T-helper 17 cell (primary cell): ENCODE measurements at places on chromosomes 13 and 19.
A peak's percentile ranks its signal among the peaks of the same experiment; 100 is the strongest.

GRCh38 chr13:85287528-85287927 is 511.7 kb downstream of the SLITRK6 start:
- DNase-seq = no peak

DNA sequence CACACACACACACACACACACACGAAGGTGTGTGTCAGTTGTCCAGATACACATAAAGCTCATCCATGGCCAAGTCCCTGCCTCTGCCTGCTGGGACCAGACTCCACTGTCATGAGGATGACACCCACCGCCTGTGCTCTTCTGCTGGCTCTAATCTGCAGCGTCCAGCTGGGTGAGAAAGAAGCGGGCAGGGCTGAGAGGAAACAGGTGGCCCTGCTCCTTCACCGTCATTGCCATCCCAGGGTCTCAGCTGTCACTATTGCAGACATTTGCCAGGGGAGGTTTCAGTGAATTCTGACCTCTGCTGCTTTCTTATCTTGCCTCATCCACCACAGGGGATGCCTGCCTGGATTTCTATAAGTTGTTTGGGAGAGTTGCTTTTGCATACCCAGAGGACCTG is 31.4 kb downstream of the SCGB2B2 start:
- DNase-seq = no peak

DNA sequence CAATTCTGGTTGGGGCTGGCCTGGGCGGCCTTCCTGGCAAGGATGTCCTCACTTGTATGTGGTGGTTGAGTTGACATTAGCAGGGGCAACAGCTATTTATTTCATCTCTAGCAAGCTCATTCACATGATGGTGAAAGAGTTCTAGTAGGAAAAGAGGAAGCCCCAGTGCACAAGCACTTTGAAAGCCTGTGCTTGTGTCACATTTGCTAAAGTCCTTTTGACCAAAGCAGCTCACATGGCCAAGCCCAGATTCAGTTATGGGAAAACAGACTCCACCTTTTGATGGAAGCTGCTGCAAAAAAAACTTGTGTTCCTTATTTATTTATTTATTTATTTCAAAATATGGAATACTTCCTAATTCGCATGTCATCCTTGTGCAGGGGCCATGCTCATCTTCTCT is 17.2 kb downstream of the GTF2F2 start:
- no peak for DNase-seq

DNA sequence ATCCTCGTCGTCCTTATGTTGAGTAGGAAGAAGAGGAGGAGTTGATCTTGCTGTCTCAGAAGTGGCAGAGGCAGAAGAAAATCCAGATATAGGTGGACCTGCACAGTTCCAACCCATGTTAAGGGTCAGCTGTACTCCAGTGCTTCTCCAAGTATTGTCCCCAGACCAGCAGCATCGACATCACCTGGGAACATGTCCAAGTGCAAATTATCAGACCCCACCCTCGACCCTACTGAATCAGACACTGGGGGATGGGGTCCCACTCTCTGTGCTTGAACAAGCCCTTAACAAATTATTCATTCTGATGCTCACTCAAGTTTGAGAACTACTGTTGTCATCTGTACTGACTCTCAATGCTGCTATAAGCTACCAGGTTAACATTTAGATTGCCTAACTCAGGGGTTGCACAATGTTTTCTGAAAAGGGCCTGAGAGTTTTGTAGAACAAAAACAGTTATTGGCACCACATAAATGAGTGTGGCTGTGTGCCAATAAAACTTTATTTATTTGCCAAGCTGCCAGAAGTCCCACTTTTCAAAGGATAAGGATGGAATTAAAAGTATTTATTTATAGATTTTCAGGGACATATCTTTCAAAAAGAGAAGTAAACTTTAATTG is 226.7 kb upstream of the IPO5 start:
- DNase-seq = no peak

DNA sequence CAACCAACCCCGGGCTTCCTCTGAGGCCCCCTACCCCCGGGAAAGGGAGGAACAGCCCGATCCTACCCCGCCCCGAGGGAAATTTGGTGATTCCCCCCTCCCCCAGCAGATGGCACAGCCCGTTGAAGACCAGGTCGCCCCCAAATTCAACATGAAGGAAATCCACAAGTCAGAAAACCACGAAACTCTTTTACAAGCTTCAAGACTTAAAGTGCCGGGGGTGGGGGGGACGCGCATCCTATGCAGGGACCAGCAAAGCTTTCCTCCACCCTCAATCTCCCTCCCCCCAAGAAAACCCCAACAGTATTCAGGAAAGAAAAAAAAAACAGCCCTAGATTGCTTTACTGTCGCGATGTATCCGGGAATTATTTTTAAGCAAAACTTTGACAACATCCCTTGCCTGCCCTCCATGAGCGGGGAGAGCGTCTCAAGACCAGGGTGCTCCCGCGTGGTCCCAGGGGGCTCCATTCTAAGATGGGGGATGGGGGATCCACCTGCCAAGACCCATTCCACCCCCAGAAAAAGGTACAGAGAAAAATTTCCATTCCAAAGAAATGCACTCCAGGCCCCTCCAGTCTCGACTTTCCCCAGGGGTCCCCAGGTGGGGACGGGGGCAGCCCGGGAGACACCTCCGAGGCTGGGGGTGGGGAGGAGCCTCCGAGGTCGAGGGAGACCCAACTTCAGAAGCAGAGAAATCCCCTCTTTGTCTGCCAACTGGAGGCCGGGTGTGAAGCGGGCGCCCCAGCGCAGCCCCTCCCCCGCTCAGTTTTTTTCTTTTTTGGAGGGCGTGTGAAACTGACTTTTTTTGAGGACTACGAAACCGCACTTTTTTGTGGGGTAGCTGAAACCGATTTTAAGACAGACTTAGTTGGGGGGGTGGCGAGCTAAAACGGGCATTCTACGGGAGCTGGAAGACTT is 1.5 kb downstream of the TCF3 start:
- DNase-seq = peak; percentile 47

DNA sequence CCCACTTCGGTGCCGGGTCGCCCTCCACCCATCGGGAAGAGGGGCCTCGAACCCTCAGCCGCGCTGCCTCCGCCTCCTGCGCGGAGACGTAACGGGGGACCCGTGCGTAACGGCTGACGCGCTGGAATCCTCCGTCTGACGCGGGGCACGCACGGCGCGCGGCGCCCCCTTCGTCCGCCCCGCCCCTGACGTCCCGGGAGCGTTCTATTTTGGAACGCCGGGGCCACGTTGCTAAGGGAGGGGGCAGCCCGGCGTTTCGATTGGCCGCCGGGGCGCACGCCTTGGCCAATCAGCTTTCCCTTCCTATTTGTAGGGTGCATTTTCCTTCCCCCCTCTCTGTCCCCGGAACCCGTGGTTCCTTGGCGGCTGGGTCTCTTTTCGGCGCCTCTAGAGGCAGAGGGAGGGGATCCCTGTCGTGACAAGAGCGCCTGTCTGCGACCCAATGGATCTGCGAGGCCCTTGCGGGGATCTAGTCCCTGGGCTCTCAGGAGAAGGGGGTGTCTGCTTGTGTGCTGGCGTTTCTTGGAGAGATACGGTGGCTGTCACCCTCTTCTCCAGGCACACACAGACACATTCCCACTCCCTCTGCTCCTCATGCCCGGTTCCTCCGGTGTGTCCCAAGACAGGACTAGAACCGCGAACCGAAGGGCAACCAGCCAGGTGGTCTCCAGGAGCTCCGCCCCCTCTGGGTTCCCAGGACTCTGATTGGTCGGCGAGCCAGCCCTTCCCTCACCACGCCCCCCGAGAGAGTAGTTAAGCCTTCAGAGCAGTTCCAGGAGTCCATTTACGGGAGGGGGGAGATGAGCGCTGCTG is 1.5 kb downstream of the FOSB start:
- peak; percentile 85 for DNase-seq

GRCh38 chr13:60169239-60170031 is 5.7 kb upstream of the DIAPH3 start:
- no peak for DNase-seq

DNA sequence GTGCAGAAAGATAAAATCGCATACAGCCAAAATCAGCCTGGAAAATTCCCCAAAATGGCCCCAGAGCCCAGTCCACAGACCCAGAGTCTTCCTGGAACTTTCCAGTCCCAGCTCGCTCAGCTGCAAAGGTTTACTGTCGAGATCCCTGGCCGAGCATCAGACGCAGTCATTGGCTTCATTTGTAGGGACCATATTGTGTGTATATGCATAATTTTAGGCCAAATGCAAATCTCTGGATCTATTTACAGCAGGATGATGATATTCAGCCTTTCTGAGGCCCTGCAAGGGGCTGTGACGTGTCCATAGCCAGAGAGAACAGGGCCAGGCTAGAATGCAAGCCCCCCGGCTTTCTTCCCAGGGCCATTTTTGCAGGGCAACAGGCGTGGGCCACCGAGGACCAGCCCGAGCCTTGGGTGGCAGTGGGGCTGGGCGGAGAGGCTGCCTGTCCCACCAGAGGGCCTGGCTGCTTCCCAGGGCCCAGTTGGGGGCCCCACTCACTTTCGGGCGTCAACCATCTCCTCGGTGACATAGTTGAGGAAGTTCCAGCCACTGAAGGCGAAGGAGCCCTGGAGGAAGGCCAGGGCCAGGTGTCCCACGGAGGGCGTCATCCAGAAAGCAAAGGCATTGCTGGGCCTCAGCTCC is 13.7 kb downstream of the SLC7A10 start:
- DNase-seq = no peak

- DNase-seq = no peak
These were observed 15.7 kb downstream of the AP2A1 start for GRCh38 chr19:49782515-49782914.

- no peak for DNase-seq
These were observed 1.3 kb downstream of the RPS9 start for GRCh38 chr19:54201980-54202379.

GRCh38 chr13:76790980-76791819 is 95.0 kb downstream of the KCTD12 start:
- no peak for DNase-seq

- DNase-seq = no peak
These were observed 86.5 kb downstream of the EPSTI1 start for GRCh38 chr13:42905579-42905978.

- DNase-seq = no peak
These were observed 10.6 kb upstream of the PNMA8A start for GRCh38 chr19:46481947-46482346.

- no peak for DNase-seq
These were observed 32.6 kb upstream of the MTIF3 start for GRCh38 chr13:27482983-27483382.

- no peak for DNase-seq
These were observed 55.6 kb downstream of the GJA3 start for GRCh38 chr13:20105161-20105689.

GRCh38 chr19:5873617-5874199 is 3.4 kb upstream of the FUT5 start:
- no peak for DNase-seq

GRCh38 chr19:1849132-1849474 is 820 bp upstream of the REXO1 start:
- DNase-seq = no peak

GRCh38 chr13:29439601-29440388 is 155.7 kb downstream of the SLC7A1 start:
- no peak for DNase-seq

DNA sequence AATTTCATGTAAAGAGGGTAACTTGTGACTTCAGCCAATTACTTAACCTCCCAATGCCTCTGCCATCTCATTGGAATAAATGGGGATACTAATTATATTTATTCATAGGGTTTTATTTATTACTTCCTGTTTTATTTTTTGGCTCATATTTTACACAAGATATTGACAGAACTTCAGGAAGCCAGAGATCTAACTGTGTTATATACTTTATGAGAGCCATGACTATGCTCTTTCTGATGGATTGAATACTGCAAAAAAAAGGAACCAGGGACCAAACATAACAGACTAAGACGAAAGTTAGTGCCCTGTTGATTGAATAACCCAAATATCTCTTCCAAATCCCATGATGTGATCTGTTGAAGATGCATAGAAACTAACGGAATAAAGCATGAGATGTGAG is 243.3 kb upstream of the STARD13 start:
- no peak for DNase-seq

- DNase-seq = no peak
These were observed 15.6 kb upstream of the DCUN1D2 start for GRCh38 chr13:113506025-113506685.

DNA sequence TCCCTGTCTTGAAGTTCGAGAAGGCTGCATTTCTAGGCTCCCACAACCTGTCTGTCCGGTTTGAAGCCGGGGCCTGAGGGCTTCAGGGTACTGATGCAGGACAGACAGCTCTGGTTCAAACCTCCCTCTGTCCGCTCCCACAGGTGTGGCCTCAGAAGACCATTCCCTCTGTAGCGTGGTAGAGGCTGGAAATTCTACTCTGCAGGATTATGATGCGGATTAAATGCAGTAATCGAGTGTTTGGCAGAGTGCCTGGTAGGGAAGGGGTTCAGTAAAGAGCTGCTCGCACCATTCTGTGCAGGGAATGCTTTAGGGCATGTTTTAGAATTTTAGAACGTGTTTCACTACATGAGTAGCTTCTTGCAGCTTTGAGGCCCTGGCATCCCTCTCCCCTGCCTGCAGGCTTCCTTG is 30.5 kb downstream of the PPP1R37 start:
- DNase-seq = no peak

DNA sequence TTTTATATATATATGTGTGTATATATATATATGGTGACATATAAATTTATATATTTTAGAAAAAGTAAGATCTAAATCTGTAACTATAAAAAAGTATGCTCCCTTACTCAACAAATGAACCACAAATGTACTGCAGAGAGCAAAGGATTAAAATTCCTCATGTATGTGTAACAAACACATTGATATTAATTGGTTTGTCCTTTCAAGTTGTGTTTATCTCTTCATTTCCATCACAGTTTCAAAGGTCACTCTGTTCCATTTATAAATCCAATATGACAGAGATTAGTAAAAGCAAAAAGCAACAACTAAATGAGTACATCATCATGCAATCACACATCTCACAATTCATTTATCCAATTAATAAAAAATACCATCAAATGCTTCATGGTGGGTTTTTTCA is 247.9 kb downstream of the DACH1 start:
- no peak for DNase-seq
